ENCODE measurements at places on chromosomes 7 and 10.

GRCh38 chr7:30788640-30789333, 17.6 kb downstream of the MINDY4 start:
- DNase-seq: no peak

- no peak for DNase-seq
These were observed 22.8 kb upstream of the MALSU1 start for GRCh38 chr7:23276376-23276775.

DNA sequence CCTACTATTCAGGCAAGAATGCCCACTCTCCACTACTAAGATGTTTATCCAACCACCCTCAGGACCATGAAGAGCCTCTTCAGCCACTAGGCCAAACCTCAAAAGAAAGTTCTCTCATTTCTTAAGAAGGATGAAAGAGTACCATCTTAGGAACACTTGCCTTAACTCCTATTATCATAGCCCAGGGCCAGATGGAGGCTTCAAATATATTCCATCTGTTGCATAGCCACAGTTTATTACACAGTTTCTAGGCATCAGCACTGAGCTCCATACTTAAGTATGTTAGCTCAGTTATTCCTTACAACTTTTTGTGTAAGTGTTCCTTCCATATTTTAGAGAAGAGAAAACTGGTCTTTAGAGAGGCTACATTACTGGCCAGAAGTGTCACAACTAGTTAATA, 37.4 kb upstream of the YAE1 start:
- no peak for DNase-seq

DNA sequence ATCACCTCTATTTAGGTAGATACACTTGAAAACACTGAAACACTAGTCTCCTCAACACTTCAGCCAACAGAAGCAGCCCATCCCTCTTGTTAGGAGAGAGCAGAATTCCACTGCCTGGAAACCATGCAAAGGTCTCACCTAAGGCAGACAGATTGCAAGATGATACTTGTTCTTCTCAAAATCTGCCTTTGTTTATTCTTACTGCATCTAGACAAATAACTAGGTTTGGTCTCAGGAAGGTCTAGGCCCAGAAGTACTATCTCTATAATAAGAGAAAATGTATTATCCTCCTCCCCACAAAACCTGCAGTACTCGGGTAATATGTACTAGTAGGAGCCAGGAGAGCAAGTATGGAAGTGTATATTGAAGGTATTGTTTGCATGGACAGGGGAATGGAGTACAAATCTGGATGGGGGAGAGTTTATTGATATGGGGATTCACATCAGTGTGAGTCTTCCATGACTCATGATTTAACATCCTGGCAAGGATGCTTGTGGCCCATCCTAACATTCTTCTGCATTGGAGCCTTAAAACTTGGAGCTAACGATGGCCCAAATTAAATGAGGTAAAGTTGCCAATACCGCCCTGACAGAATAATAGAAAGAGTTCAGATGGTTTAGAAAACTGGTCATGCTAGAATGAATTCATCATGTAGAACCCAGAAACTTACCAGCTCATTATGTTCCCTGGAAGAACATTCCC, 109.2 kb downstream of the EPC1 start:
- no peak for DNase-seq

DNA sequence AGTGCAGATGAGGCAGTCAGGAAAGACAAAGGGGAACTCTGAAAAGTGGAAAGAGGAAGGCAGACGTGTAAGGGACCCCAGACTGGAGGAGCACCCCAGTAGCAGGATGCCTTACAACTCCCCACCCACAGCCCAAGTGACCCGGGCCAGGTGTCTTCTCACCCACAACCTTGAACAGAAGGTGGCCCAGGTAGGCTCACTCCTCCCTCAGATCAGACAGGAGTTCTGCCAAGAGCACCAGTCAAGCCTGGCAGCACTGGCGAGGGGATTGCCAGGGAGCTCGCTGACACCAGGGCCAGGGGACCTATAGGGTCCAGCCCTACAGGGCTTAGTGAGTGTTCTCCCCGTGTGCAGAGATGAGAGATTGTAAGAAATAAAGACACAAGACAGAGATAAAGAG, 27.1 kb upstream of the LMBR1 start:
- no peak for DNase-seq

GRCh38 chr7:7418997-7419396, 116.7 kb downstream of the COL28A1 start:
- DNase-seq: no peak

All from COLO829 (cell line).